Stimulated activated CD8-positive, alpha-beta memory T cell treated with anti-CD3 and anti-CD28 coated beads, Interleukin-7, amount 100 ng/mL, for 24 hours (primary cell): ENCODE measurements at places on chromosomes 7 and 10.

GRCh38 chr7:13262929-13263530 lies 575.6 kb downstream of the ARL4A start:
- no peak for DNase-seq

- DNase-seq: no peak
Observed at GRCh38 chr10:77795426-77796055, 131.0 kb downstream of the DLG5 start.

DNA sequence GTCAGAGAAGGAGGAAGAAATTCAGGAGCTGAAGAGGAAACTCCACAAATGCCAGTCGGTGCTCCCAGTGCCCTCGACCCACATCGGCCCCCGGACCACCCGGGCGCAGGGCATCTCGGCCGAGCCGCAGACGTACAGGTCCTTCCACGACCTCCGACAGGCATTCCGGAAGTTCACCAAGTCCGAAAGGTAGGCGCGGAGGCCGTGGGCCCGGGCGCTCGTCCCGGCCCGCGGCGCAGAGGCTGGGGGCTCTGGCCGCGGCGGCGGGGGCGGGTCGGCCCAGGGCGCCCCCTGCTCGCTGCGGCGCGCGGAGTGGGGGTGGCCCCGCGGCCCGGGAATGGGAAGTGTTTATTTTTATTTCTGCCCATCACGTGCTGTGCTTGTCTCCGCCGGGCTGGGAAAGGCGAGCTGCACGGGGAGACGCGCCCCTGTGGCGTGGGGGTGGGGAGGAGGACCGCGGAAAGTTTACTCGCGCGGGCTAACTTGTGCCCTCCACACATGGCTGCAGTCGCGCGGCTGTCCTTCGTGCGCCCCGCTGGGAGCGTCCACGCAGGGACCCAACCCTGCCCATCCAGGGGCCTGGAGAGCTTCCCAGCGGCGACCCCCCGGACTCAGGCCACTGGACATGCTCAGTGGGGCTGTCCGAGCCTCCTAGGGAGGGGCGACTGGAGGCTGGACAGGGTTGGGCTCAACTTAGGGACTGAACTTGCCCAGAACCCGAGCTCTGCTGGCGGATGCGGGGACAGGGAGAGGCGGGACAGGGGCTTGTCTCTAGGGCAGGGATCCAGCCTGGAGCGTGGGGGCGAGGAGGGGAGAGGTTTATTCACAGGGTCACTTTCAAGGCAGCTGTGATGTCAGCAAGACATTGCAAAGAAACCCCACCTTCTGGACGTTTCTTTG lies 82.6 kb upstream of the PRKG1 start:
- DNase-seq: no peak

- DNase-seq: no peak
Observed at GRCh38 chr10:107913317-107914294, 749.1 kb upstream of the SORCS1 start.

DNA sequence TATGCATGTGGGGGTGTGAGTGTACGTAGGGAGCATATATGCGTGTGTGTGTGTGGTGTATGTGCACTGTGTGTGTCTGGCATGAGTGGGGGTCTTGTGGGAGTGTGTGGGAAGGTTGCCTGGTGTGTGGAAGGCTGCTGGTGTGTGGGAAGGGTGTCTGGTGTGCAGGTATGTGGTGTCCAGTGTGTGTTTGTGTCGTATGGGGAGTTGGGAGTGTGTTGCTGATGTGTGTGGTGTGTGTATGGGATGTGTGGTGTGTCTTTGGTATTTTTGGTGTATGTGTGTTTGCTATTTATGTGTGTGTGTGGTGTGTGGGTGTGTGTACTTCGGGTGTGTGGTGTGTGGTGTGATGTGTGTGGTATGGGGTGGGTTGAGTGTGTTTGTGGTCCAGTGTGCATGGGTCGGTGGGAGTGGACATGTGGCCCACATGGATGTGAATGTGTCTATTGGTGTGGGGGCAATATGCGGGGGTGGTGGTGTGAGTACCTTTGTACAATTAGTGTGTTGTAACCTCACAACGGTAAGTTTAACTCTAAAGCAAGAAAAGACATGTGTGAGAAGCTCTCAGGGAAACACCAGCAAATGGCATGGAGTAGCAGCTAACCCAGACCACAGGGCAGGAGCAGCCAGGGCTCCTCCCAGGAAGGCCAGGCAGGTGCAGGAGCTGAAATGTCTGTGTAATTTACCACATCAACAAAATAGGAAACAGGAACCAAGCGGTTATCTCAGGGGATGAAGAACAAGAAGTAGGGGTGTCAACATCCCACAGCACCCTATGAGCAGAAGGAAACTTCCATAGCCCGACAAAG lies 11.9 kb downstream of the ANTXRL start:
- DNase-seq: no peak

DNA sequence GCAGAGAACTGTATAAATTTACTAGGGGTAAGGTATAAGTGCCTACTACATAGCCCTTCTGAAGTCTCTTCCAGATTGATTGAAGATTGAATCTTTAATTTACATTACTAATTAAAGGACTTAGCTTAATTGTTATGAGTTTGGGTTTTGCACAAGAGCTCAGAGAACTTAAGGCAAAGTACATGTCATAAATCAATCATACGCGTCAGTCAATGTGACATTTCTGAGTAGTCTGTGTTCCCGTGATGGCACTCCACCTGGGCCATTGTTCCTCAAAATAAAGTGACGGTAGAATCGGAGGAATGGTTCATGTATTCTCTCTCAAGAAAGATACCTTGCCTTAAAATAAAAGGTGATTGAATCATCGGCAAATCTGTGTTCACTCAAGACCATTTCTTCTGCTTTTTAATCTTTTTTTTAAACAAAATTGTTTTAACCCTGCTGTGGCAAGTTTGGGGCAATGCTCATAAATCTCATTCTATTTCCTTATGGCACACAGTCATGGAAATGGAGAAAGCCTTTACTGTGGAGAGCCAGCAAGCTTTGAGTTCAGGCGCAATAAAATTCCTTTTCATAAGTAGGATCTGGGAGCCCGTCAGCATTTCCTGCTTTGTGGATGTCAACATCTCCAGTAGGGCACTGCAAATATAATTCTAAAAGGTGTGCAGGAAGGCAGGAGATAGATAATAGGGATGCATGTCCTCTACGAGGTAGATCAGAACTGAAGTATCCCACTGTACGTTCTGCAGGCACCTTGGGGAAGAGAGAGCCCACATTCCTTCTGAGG lies 427.4 kb downstream of the GATA3 start:
- DNase-seq: no peak

- no peak for DNase-seq
Observed at GRCh38 chr10:59279476-59279875, 82.9 kb downstream of the FAM13C start.

DNA sequence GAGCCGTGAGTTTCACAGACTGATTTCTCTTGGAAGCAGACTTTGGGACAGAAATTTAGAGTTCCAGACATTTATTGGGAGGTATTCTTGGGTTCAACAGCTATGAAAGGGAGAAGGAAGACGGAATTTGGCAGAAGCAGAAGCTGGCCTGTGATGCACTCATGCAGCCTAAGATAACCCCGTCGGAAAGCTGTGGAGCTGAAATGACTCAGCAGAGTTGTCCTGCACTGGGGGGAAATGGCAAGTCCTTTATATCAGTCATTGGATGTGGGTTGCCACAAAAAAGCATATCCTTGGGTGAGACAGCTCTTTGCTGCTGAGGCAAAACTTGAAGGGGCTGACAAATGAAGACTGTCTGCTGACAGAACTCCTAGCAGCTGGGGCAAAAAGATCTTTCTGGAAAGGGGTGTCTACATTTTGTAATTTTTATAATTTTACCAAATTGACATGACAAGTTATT lies 11.5 kb upstream of the MICU1 start:
- DNase-seq: no peak

DNA sequence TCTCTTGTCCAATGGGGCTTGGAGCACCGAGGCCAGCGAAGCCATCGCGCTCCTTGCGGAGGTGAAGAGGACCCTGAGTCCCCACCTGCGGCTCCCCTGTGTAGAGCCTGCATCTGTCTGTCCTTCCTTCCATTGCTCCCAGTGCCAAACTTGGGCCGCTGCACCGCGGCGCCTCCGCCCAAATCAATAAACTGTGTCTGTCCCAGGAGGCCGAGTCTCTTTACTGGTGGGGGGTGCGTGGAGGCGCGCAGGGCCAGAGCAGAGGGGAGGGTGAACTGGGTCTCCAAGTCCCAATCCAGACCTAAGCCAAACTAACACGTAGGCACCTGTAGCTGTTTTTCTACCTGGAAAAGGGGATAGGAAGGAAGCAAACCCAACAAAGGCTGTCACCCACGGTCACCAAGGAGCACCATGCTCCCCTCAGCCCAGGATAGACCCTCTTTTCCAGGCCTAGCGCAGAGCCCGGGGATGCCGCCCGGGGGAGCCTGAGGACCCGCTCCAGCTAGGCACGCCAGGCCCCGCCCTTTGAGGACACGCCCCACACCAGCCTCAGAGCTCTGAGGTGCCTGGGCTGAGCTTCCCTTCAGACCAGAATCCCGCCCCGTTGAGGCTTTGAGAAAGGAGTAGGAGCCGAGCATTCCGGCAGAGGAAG lies 1.2 kb upstream of the CHAT start:
- DNase-seq: no peak

- DNase-seq: no peak
Observed at GRCh38 chr10:98260350-98260749, 7.6 kb downstream of the LOXL4 start.

- no peak for DNase-seq
Observed at GRCh38 chr7:92754919-92755581, 81.3 kb downstream of the CDK6 start.

- peak; percentile 97 for DNase-seq
Observed at GRCh38 chr7:7640221-7641128, at the start of gene UMAD1. UMAD1 (plus strand) TSS chr7:7640752; CDS start chr7:7673372, 32,620 bp downstream.

DNA sequence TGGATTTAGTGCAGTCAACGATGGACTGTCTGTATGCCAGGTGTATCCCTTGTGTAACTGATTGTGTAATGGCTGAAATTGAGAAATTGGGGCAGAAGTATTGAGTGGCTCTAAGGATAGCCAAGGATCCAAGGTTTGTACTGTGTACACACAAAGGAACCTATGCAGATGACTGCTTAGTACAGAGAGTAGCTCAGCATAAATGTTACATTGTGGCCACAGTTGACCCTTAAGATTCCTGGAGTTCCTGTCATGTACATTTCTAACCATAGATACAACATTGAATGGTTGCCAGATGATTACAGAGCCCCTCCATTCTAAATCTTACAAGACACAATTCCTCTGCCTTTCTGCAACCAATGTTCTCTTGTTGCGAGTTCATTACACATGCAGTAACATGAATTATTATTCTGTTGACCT lies 25.3 kb downstream of the CCDC126 start:
- no peak for DNase-seq

- no peak for DNase-seq
Observed at GRCh38 chr10:73655990-73656298, at the start of gene SYNPO2L. SYNPO2L (minus strand) TSS chr10:73656029; CDS start chr10:73655922, 107 bp downstream.

GRCh38 chr7:155327590-155328320 lies 30.1 kb downstream of the INSIG1 start:
- DNase-seq: no peak

GRCh38 chr7:4266270-4267040 lies 415.6 kb upstream of the FOXK1 start:
- no peak for DNase-seq

- DNase-seq: no peak
Observed at GRCh38 chr7:115056019-115056418, 134.1 kb downstream of the MDFIC start.

DNA sequence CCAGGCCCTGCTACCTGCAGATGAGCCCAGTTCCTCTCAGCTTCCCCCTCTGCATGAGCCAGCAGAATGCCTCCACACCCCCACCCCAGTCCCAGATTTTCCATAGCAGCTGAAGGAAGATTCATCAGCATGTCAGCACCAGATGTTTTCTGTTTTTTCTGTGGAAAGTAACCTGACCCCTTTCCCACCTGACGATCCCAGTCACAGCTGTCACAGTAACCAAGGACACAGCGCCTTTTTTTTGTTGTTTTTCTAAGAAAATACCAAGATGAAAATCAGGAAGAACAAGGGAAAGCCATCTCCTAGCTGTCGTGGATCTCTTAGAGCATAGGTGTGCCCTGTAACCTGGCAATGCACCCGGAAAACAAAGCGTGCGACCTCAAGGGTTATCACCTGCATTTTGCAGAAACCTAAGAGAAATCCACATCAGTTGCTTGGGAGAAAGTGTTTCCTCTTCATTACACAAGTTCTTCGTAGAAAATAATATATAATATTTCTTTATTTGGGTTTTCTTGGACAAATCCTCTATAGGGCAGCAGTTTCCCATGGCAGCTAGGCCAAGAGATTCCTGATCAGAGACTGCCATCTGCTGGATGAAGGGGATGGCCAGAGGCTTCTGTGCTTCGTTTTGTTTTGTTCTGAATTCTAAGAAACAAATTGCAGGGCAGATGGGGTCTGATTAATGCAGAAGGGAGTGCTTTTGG lies 401.9 kb downstream of the TNS3 start:
- DNase-seq: no peak

GRCh38 chr7:13904689-13905088 lies 84.8 kb downstream of the ETV1 start:
- no peak for DNase-seq

GRCh38 chr10:101693651-101693977 lies 1.4 kb downstream of the FBXW4 start:
- no peak for DNase-seq

DNA sequence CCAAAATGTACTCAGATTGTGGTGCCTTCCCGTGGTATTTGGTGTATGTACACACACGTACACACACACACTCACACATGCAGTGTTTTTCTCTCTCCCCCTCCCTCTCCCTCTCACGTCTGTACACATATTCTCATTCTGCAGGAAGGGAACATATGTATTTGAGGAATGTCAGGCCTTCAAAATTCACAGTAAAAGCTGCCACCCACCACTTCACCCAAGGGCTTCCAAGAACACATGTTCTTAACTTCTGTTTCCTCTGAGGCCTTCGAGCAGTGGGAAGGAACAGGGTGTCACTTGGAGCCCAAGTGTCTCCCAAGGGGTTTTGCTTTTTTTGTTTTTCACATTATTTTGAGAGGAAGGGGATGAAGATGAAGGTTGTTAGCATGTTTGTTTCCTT lies 198.9 kb downstream of the TCF7L2 start:
- DNase-seq: no peak

DNA sequence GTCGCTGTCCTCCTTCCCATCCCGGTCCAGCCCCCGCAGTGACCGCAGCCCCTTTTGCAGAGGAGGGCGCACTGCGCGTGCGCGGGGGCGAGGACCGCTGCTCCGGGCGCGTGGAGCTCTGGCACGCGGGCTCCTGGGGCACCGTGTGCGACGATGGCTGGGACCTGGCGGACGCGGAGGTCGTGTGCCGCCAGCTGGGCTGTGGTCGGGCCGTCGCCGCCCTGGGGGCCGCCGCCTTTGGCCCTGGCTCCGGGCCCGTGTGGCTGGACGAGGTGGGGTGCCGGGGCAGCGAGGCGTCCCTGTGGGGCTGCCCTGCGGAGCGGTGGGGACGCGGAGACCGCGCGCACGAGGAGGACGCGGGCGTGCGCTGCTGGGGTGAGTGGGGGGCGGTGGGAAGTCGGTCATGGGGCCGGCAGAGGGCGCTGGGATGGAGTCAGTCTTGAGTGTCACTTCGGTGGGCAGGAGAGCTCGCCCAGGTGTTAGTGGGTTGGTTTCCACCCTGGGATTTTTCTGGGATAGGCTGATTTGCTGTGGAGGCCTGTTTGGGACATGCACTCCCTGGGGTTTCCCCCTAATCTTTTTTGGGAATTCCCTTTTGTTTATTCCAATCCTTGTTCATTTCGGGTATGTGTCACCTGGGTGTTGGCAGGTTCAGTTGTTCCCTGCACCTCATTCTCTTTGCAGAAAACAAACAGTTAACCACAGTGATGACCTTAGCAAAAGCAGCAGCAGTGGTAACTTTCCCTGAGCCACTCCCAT lies 11.6 kb downstream of the SCART1 start:
- DNase-seq: no peak

- no peak for DNase-seq
Observed at GRCh38 chr10:120897343-120897742, 46.2 kb downstream of the WDR11 start.

GRCh38 chr7:139870380-139870779 lies 41.3 kb downstream of the TBXAS1 start:
- no peak for DNase-seq
